Non-pigmented ciliary epithelial cell (primary cell): ENCODE measurements at places on chromosomes 2 and 18.
A peak's percentile ranks its signal among the peaks of the same experiment; 100 is the strongest.

DNA sequence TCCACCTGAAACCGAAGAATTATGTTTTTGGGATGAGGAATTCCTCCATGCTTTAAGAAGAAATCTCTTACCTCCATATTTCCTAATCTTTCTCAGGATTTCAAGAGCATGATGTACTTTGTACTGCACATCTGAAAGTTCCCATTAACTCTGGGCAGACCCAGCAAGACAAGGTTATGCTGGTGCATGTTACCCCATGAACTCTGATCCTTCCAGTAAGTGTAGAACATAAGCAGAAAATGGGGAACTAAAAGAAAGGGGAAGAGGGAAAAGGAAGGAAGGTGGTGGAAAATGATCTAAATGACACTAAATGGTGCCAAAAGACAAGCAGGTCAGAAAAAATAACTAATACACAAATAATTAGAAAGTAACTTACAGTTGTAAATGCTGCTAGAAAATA, 50.7 kb downstream of the STRN start:
- DNase-seq: no peak

DNA sequence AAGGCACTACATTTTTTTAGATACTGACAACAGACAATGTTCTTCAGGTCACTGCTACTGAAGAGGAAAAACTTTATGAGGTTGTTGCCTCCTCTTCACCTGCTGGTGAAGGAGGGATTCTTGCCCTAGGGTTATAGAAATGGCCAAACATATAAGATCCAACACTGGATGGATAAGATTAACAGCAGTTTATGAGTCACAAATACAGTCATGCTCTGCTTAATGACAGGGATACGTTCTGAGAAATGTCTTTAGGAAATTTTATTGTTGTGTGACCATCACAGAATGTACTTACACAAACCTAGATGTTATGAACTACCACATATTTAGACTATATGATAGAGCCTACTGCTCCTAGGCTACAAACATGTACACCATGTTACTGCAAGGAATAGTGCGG, 57.4 kb upstream of the AMMECR1L start:
- no peak for DNase-seq

DNA sequence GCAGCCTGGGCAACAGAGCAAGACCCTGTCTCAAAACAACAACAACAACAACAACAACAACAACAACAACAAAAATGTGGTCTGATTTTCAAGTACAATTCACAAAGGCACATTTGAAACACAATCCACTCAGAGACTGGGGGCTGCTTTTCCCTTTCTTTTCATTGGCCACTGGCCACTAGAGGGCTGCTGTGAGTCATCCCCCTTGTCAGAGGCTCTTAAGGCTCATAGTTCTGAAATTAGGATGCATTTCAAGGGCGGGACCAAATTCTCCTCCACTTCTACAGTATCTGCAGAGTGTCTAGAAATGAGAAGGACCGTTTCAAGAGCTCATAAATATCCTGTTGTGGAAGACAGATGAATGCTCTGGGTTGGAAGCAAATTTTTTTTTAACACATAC, 285.4 kb downstream of the NRXN1 start:
- DNase-seq: no peak

DNA sequence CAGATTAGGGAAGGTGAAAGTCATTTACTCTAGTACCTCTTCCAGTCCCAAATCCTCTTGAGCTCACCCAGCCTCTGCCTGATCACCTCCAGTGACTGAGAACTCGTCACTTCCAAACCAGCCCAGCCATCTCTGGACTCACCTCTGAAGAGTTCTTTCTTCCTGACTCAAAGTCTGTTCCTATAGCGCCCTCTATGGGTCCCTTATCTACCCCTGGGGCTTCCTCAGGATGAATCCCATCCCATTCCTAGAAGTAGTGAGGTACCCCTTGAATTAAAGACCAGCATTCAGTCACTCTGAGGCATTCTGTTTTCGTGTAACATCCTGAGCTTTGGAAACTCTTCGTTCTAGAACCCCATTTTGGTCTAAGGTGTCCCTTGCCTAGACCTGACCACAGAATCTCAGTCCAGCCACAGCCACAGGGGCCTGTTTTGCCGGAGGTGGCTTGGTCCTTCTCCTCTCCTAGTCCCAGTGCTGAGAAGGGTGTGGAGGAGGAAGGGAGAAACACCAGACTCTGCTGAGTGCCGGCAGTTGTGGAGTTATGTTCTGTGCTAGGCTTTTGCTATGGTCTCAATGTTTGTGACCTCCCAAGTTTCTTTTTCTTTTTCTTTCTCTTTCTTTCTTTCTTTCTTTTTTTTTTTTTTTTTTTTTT, 32.7 kb downstream of the SIX3 start:
- no peak for DNase-seq

DNA sequence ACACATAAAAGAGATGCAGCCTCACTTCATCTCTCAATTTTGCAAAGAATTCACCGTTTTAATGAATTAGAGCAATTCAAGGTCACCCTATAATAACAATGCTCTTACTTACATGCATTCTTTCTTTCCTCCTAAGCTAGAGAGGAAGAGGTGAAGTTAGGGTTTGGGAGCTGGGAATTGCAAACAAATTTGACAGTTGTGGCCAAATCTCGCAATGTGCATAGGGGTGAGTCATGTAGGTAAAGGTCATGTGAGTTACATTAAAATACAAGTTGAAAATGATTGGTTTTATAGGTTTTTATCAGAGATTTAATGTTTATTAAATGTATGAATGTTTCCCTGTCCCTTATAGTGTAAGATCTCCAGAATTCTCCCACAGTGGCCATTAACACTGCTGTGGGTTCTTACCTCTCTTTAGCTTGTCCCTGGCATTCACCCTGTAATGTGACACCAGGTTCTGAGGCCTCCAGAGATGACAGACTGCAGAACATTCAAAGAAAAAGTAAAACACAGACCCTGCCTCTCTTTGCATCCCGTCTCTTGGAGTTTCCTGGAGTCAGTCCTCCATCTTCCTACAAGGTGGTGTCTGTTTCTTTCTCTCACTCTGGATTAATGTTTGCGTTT, 53.7 kb upstream of the LGALSL start:
- no peak for DNase-seq

DNA sequence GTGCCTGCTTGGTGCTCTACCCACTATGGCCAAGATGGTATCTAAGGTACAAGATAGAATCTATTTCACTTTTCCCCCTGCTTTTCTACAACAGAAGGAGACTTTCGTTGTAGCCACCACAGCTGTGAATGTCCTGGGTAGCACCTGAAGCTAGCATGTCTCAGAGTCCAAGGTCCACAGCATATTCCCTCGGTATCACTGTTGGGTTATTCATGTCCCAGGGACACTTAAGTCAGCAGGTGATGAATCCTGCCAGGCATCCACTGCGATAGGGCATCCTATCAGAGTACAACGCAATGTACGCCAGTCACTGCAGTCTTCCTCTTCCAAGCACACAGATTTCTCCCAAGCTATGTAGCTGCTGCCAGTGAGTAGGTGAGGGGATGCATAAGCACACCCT, 129.1 kb upstream of the LINC00305 start:
- no peak for DNase-seq

- DNase-seq: no peak
These were observed 133.5 kb downstream of the GLI2 start for GRCh38 chr2:120869036-120869729.

DNA sequence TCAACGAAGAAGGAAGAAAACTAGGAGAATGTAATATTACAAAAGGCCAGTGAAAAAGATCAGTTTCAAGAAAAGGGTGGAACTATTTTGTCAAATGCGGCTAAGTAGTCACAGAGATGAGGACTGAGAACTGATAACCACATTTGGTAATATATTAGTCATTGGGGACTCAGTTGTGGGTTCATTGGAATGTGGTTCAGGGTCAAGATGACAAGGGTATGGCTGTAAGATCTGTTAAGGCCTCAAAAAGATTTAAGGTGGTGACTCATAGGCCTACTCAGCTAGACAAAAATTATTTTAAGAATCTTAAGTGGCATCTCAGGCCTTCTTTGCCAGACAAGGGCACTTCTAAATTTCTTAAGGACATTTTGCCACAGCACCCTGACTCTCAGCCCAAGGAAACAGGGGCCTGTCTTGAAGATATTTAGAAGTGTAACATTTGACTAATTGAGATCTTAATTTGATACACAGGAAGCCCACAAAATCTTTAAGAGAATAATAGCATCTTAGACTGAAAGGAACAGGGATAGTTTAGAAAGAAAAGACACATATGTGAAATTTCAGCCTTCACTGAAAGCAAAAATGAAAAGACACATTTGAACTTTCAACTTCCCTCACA, 81.3 kb downstream of the STRADB start:
- DNase-seq: peak; percentile 89

DNA sequence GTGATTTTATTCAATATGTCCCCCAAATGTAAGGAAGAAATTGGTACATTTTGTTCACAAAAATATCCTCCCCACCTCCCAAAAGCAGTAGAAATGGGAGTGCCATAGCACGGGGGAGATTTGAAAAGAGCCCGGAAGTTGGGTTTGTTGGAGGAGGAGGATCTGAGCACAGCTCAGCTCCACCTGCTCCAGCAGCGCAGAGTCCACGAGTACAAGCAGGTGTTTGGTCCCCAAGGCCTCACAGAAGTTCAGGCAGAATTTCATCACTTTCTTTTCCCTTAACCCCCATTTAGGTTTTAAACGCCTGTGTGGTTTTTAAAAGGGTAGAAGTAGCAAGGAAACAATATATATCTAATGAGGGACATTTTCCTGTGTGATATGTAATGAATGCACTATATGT, 56.0 kb downstream of the TRAPPC12 start:
- DNase-seq: no peak

GRCh38 chr2:27489118-27489497, 435 bp downstream of the IFT172 start:
- no peak for DNase-seq

DNA sequence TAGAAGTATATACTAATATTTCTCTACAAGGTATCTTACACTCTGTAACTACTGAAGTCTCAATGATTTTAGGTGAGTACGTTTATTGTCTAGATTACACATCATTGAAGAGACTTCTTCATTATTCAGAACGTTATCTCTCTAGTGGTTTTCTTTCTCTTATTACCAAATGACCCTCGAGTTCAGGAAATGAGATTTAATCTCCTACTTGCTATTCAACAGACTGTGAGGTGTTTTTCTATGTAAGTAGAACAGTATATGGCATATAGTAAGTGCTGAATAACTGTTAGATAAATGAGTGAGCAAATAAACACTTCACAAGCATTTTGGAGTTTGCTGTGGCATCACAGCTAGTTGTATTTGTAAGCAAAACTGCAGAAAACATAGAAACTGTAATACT, 947.2 kb upstream of the SLC39A10 start:
- DNase-seq: no peak

DNA sequence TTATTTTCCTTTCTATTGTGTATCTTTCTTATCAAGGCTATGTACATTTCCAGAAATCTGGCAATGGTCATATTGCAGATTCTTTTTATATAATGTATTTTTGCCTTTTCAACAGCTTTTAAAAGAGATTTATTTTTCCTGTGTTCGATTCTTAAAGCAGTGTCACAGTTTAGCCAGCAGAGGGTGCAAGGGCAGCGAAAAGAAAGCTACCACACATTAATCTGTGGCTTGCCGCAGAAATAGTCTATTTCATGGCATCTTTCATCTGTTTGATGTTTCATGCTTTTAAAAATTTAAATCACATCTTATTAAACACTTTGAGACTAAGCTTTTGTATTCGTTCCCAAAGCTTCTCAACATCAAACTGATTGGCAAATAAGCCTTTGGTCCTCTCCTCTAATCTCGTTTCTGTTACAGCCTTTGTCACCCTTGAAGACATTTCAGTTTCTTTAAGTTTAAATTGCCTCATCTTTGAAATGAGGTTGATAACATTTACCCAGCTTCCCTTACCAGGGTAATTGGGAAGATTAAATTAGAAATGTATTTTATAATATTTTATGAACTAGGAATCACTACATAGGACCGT, 73.3 kb downstream of the PIK3C3 start:
- peak; percentile 9 for DNase-seq

- DNase-seq: no peak
These were observed 112.8 kb upstream of the MAP4K3 start for GRCh38 chr2:39549718-39550464.

GRCh38 chr2:241088376-241088775, 13.7 kb downstream of the MTERF4 start:
- no peak for DNase-seq

DNA sequence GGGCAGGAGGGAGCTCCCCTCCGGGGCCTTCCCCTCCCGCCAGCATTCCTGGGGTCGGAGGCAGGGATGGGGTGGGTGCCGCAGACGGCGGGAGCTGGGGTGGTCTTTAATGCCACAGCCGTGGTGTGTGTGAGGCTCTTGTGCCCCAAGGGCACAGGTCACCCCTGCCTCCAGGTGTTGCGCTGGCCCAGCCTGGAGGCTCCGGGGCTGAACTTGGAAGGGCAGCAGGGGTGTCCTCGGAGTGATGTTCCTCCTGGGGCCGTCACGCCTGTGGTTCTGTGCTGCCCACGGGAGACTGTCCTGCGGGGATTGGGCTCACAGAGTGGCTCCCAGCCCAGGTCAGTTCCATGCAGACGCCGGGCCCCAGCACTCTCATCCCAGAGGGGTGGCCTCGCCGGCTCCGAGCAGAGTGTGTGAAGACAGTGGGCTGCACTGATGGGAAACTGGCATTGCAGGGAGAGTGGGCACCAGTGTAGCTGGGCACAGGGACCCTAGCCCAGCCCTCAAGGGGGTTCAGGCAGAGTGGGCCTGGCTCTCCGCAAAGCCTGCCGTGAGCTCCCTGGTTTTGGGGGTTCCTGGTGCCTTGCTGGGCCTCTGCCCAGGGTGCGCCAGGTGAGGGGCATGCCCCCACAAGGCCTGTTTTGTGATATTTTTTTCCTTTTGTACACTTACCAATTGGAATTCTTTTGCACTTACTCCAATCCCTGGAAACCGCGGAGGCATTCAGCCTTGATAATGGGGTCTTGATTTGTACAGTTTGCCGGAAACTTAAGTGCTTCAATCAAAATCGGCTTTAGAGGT, 56.7 kb downstream of the NFATC1 start:
- no peak for DNase-seq

DNA sequence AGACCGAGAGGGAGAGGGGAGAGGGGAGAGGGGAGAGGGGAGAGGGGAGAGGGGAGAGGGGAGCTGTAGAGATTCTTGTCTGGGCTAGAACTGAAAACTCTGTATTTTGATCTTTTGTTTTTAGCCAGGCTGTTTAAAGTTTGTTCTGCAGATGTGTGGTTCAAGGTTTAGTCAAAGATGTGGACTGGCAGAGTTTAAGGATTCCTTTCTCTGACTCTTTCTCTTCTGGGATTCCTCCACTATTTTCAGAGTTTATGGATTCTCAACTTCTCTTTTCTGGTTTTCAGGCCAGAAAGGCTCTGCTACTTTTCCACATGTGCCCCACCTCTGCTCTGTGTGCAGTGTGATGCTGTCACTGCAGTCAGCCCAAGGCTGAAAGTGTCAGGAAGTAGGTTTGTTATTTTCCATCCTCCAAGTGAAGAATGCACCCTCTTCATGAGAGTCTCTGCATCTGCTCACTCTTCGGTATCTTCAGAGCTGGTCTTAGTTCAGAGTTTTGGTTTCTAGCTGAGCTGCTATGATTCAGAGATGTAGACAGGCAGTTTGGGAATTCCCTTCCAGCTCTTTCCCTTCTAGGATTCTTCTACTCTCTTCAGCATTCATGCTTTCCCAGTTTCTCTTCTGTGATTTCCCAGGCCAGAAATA, 130.9 kb upstream of the SMAD7 start:
- no peak for DNase-seq
